BJ (cell line): ENCODE measurements at places on chromosomes 3 and 15. TPM values are rescaled to one million over a fixed set of nuclear protein-coding genes. Genes with fewer than 3 reads are reported as not detected.

GRCh38 chr3:103992469-103992868, 1374.2 kb upstream of the ALCAM start:
- no peak for DNase-seq

DNA sequence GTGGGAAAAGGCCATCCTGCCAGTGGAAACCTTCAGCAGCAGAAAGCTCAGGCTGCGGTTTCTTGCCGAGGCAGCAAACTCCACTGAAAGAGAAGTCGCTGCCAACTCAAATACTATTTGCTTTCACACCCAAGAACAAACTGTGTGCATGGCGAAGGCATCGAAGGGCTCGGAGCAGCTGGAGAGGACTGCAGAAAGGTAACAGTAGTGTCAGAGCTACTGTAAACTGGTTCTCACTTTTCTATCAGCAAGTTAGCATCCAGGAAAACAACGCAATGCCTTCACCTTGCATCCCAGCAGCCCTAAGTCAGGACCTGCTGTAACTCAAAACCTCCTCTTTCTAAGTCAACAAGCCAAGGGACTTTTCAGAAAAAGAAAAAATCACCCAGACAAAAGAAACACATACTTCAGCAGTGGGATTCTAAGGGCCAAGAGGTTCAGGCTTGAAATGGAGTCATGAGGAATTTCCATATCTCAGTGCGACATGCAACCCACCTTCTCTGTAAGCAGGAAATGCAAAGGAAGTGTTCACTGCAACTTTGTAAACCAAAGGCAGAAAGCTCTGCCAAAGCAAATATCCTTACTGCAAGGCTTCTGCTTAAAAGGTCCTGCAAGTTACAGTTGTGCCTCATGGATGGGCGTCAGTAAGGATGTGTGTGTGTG, 193.5 kb downstream of the FOXP1 start:
- no peak for DNase-seq

DNA sequence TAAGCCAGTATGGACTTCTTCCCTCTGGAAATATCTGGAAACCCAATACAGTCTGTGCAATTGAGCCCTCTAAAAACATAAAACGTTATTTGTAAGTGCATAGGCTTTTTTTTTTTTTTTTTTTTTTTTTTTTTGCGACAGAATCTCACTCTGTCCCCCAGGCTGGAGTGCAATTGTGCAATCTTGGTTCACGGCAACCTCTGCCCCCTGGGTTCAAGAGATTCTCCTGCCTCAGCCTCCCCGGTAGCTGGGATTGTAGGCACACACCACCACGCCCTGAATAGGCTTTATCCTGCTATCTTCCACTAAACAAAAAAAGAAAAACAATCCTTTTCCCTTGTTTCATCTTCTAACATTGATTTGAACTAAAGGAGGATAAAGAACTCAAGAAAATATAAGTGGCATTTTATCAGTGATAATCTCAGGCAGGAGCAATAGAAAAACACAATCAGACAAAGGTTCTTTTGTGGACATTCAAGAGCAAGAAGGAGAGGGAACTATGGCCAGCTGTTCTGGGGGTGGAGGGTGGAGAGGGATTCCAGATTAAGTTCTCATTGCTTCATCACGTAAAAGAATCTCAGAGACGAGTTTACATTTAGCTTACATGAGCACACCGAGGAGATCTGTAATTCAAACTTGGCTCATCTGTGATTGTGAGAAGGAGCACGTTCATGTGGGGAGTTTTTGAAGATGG, 68.6 kb downstream of the ITGB5 start:
- peak; percentile 33 for DNase-seq

DNA sequence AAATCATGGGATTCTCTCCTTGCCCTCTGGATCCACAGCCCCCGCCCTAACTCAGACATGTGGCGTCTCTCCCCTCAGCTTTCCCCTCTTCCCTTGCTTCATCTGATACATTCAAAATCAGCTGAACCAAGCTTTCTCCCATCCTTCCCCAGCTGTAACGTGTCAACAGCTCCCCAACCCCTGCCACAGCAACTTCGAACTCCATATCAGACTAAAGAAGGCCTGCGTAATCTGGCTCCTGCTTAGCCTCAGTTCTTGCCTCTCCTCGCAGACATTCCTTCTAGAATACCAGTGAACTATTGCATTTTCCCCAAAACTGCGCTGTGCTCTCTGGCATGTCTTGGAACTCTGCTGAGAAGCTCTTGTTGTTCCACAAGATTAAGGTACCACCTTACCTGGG, 18.3 kb downstream of the B4GALT4 start:
- no peak for DNase-seq

DNA sequence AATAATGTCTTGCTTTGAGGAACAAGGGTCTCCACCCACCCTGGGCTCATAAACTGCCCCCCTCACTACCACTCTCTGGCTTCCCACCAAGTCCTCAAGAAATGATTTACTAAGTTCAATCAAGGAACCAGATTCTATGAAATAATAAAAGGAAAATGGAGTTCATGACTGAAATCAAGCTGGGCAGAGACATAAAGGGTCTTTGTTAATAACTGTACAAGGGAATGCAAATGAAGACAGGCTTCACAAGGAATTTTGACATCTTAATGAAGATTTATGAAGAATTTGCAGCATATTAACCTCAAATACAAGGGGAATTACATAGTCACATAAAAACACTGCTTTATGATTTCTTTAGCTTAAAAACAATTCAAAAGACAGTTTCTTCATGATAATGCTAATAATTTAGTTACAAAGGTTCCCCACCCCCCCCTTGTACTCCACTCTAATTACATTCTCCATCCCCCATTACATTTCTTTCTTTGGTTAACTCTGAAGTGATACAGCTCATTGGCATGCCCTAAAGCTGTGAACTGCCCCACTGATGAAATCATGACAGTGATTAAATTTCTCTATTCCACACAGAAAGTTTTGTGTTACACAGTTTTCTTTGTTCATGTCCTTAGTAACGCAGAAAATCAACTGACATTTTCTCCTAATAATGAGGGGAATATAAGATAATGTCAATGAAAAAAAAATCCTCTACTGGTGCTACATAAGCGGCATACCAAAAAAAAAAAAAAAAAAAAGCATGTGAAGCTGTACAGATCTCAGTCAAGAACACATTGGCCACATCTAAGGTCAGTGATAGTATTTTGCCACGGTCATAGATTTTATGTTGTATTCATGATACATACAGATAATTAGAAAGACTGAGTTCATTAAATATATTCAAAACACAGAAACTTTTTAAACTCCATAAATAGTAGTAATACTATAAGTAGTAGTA, 54.4 kb downstream of the WWTR1 start:
- no peak for DNase-seq

GRCh38 chr3:55690726-55691125, 203.6 kb upstream of the WNT5A start:
- no peak for DNase-seq

The UQCC5 gene
- 11.9 and 12.3 TPM in 2 replicates for polyA plus RNA-seq

The PIF1 gene
- 7.5 and 10.8 TPM in 2 replicates for polyA plus RNA-seq

The ACP3 gene
- 0.37 and 0.42 TPM in 2 replicates for polyA plus RNA-seq

The TIMMDC1 gene
- 52.0 and 69.9 TPM in 2 replicates for polyA plus RNA-seq

GRCh38 chr3:188303286-188303799, 149.4 kb downstream of the LPP start:
- no peak for DNase-seq

The SH3GL3 gene
- not detected in 2 replicates for polyA plus RNA-seq

DNA sequence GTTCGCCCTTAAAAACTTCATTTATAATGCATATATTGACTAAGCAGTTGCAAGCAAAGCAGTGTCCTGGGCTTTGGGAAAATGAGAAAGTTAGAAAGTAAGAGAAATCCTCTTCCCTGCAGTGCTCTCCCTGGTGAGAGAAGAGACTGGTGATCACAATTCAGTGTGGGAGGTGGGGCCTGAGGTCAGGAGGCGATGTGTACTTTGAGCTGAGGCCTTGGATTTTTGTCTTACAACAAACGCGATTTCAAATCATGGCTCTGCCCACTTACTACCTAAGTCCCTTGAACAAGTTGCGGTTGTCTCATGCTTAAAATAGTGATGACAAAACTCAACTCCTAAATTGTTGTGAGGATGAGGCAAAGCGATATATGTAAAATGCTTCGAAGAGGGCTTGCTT, 316.3 kb upstream of the NECTIN3 start:
- DNase-seq: no peak

The ATP8B4 gene
- 0.23 and 0.44 TPM in 2 replicates for polyA plus RNA-seq

The TERB2 gene
- polyA plus RNA-seq: not detected in 2 replicates

The ISLR gene
- 33.7 and 64.0 TPM in 2 replicates for polyA plus RNA-seq

The CFAP20DC gene
- polyA plus RNA-seq: 0.81 and 2.2 TPM in 2 replicates

- DNase-seq: no peak
These were observed 156.7 kb downstream of the KLF13 start for GRCh38 chr15:31483053-31483985.

DNA sequence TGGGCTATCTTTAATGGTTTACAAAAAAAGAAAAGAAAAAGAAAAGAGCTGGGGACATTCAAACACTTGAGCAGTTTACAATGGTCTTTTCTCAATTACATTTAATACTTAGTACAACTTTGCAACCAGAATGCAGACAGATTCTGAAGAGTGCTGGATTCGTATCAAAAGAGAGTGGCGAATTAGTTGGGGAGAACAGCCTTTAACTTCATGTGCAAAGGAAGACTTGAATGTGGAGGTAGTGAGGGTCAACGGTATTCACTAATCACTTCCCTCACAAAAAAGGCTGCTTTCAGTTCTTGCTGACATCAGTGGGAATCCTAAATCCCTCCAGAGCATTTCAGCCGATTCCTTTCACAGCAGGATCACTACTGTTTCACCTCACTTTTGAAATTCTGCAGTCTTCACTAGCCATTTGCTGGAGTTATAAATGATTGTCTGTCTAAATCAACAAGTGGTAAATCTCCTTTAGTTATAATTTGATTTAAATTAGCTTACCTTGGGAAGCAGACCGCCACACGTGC, 323.0 kb upstream of the SEMA6D start:
- no peak for DNase-seq

DNA sequence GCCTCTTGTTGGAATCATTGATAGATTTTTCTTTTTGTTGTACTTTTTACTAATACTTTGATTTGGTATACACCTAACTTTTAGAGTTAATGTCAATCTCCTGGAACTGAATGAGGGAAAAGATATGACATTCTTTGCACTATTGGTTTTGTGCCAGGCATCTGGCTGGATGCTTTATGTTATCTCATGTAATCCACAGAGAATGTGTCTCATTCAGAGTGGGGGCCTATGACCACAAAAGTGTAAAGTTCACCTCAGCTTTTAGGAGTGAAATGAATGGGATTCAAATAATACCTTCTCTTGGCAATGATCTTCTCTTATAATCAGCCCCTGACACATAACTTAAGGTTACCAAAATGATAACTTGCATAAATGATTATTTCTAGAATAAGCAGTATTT, 329.1 kb upstream of the ROPN1 start:
- no peak for DNase-seq

- DNase-seq: no peak
These were observed 9.4 kb downstream of the SEMA3G start for GRCh38 chr3:52435246-52436101.

- DNase-seq: no peak
These were observed 169.1 kb downstream of the TPRG1 start for GRCh38 chr3:189340680-189341460.

- DNase-seq: no peak
These were observed 156.7 kb upstream of the TLE3 start for GRCh38 chr15:70254311-70254869.

- no peak for DNase-seq
These were observed 1.4 kb downstream of the CEMIP start for GRCh38 chr15:80780416-80781221.

DNA sequence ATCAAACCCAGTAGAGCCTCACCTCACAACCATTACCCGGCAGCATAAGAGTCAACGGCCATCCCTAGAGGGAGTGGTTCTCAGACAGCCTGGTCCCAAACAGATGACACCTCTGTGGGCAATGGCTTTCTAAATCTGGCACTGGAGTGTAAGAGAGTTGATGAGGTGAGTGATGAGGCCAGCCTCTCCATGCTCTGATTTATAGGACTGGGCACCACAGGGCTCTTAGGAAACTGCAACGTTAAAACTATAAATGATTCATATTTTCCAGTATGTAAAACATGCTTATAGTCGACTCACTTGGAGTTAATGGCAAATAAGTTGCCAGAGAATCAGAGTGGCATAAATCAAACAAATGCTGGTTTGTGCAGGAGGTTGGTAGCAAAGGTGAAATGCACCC, 187.7 kb downstream of the GREM1 start:
- no peak for DNase-seq

The TFDP2 gene
- 10.9 and 21.1 TPM in 2 replicates for polyA plus RNA-seq

DNA sequence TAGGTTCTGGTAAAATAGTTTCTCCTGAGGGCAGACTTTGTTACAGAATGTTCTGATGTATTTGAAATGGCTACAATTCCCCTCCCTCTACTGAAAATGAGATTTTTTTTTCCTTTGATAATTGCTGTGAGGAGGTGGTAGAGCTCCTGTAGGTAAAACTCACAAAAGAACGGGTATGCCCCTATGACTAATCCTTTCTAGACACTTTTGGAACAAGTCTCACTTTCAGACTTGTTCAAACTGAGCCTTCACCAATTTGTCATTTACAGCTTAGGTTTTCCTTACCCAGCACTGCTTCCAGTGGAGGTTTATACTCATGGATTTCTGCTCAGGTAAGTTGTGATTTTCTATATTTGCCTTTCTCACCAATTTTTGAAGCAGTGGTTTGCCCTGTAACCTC, 115.6 kb downstream of the NLGN1 start:
- DNase-seq: no peak

DNA sequence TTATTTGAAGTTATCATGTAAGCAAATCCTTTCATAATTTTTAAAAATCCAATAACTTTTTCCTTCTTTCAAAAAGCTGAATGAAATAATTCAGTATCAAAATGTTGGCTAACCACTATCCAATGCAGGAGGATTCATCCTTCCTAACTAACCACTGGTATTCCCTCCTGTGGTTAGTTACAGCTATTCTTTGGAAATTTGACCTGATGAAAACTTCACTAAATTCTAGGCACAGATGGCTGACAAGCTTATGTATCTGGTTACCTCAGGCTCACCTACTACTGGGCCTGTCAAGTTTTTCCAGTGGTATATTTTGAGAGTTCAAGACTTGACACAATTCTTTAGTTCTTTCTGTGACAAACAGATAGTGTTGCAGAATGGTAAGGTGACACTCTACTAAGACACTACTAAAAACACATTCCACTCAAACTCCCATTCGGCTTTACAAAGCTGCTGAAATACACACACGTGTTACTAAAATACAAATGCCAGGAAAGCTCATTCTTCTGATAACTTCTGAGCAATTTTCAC, 15.8 kb downstream of the NPTN start:
- DNase-seq: no peak

The OSTN gene
- not detected in 2 replicates for polyA plus RNA-seq

DNA sequence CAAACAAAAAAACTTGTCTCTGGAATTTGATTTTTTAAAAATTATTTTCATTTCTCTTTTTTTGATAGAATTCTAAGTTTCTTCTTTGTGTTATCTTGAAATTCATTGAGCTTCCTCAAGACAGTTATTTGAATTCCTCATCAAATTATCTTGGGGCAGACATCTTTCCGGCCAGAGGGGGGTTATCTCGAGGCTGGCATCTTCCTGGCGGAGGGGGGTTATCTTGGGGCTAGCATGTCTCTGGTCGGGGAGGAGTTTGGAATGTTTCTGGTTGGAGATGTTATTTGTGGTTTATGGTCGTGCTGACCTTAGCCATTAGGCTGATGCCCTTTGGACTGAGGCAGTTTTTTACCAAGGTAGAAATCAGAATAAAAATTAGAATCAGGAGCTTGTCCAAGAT, 15.9 kb upstream of the TUBGCP5 start:
- DNase-seq: no peak

GRCh38 chr3:105829871-105830622, 38.8 kb downstream of the CBLB start:
- DNase-seq: no peak
